ENCODE measurements at places on chromosomes 2 and 18. TPM values are rescaled to one million over a fixed set of nuclear protein-coding genes. Genes with fewer than 3 reads are reported as not detected.

GRCh38 chr18:36627637-36628036, 201.2 kb downstream of the TPGS2 start:
- no peaks in the 10 kb centered on the region for H3K4me1 ChIP-seq
- no peak overlapping the region for H3K27ac ChIP-seq
- no peaks in the 10 kb centered on the region for H3K36me3 ChIP-seq

Gene EML6
- total RNA-seq, result 2.6 TPM

DNA sequence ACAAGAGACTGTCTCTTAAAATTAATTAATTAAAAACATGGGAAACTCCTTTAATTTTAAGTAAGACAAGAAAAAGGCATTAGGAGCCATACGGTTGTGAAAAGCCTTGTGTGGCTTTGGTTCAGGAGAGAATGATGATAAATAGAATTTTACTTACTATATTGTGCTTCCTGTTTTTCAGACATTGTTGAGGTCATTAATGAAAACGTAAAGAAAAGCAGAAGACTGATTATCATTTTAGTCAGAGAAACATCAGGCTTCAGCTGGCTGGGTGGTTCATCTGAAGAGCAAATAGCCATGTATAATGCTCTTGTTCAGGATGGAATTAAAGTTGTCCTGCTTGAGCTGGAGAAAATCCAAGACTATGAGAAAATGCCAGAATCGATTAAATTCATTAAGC, 10.7 kb upstream of the IL1RL2 start:
- H3K4me3 ChIP-seq, result no peak overlapping the region
- peaks cover 7% of the 10 kb centered on the region for H3K4me1 ChIP-seq
- H3K27me3 ChIP-seq, result peaks cover 4% of the 10 kb centered on the region
- no peaks in the 10 kb centered on the region for H3K36me3 ChIP-seq
- no peak for DNase-seq
- H3K27ac ChIP-seq, result no peak overlapping the region

GRCh38 chr2:157771234-157771633, 104.9 kb downstream of the ACVR1 start:
- no peaks in the 10 kb centered on the region for H3K27me3 ChIP-seq
- no peak for DNase-seq
- peak overlapping the region; percentile 11 for H3K27ac ChIP-seq
- peaks cover 19% of the 10 kb centered on the region for H3K36me3 ChIP-seq
- no peaks in the 10 kb centered on the region for H3K4me1 ChIP-seq

GRCh38 chr2:168660870-168661862, 141.3 kb upstream of the NOSTRIN start:
- no peak for DNase-seq
- H3K4me3 ChIP-seq, result no peak overlapping the region
- H3K4me1 ChIP-seq, result peaks cover 18% of the 10 kb centered on the region
- no peaks in the 10 kb centered on the region for H3K27me3 ChIP-seq

Gene MYO5B
- 44.1 TPM for total RNA-seq

- peaks cover 34% of the 10 kb centered on the region for H3K27me3 ChIP-seq
- H3K4me1 ChIP-seq, result peaks cover 13% of the 10 kb centered on the region
- peak overlapping the region; percentile 48 for H3K27ac ChIP-seq
Observed at GRCh38 chr2:112634153-112634873, 11.4 kb upstream of the SLC20A1 start.

- no peak overlapping the region for H3K4me3 ChIP-seq
- H3K36me3 ChIP-seq, result peaks cover 18% of the 10 kb centered on the region
- peaks cover 6% of the 10 kb centered on the region for H3K4me1 ChIP-seq
- no peak overlapping the region for H3K27ac ChIP-seq
- DNase-seq, result no peak
- H3K27me3 ChIP-seq, result no peaks in the 10 kb centered on the region
Observed at GRCh38 chr2:99187011-99187410, 6.0 kb downstream of the MRPL30 start.

All from progenitor cell of endocrine pancreas (in vitro differentiated cells).